ENCODE measurements at places on chromosomes 13 and 19. TPM values are rescaled to one million over a fixed set of nuclear protein-coding genes. Genes with fewer than 3 reads are reported as not detected.

Gene FARP1
- 80.1 TPM for total RNA-seq

Gene CAMSAP3
- not detected for total RNA-seq

Gene ERICH4
- not detected for total RNA-seq

DNA sequence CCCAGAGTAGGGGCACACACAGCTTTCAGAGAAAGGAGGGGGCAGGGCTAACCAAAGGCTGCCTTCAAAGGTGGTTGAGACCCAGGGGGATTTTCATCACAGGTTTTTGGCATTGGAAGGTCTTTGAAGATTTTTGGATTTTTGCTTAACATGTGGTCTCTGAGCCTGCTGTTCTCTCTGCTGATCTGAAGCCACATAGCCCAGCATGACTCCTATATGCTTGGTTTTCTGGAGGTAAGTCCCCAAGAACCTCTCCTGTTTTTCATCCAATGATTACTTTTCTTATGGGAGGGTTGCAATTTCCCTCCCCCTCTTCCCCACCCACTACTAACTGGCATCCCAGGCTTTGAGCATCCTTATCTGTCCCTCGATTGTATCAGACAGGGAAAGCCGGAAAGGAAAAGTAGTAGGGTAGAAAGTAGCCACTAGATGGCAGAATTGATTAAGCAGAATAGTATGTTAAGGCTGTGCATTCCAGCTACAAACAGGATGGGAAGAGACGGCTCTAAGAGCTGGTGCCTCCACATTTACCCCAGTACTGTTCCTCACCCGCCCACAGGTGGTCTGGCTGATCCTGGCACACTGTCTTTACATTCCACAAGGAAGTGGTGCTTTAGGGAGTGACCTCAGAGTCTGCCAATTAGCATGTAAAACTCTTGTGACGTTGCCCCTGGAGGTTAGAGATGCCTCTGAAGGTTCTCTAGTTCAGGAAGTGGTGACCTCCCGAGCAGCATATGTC lies 218.9 kb upstream of the EDNRB start:
- DNase-seq = no peak
